ENCODE measurements at places on chromosomes 5 and 9.

GRCh38 chr9:98083566-98084183 lies 27.1 kb downstream of the NANS start:
- no peak for DNase-seq

- DNase-seq, result no peak
These were observed 104.2 kb downstream of the SNX18 start for GRCh38 chr5:54621709-54622108.

DNA sequence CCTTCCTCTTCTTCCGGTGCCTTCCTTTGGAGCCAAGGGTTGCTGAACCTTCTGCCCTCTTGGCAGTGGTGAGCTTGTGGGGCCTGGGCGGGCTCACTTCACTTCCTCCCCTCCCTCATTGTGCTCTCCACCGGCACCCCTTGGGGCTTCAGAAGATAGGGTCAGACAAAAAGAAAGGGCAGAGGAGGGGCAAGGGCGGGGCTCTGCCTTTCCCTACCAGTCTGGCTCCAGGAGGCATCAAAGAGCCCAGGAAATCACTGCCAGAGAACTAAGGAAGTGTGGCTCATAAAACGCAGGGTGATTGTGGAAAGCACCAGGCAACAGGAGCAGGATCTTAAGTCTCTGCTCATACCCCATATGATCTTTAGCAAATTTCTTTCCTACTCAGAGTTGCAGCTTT lies 34.8 kb downstream of the ACOT12 start:
- DNase-seq, result no peak

DNA sequence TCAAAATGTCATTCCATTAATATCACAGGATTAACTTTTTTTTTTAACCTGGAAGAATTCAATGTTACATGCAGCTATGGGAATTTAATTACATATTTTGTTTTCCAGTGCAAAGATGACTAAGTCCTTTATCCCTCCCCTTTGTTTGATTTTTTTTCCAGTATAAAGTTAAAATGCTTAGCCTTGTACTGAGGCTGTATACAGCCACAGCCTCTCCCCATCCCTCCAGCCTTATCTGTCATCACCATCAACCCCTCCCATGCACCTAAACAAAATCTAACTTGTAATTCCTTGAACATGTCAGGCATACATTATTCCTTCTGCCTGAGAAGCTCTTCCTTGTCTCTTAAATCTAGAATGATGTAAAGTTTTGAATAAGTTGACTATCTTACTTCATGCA lies 20.6 kb downstream of the PCA3 start:
- no peak for DNase-seq

DNA sequence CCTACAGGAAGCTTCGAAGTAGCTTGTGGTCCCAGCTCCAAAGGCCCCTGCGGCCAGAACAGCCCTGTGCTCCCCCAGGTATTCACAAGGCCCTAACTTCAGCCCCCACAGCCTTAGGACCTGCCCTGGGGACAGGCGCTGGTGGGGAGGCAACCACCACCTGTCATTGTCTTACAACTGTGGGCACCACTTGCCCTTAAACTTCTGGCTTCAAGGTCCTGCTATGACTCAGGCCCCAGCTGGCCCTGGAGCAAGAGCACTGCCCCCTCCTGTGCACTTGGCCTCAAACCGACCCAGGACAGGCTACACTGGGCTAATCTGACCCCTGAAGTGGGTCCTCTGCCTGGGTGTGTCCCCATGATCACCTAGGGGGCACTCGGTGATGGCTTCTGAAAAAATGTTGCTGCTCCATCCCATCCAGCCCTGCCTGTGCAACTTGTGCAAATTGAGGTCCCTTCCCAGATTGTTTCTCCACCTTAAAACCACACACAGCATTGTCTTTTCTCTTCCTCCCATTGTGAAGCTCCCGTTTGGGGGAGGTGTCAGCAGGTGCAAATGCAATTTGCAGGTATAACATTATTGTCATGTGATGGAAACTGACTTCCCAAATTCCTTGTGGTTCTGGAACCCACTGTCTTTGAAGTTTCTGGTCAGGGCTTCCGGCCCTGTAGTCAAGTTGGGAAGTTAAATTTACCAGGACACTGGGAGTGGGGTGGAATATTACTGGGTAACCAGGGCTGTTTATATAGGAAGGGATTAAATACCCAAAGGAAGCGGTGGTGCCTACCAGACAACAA lies 1.1 kb upstream of the PROB1 start:
- DNase-seq, result no peak

DNA sequence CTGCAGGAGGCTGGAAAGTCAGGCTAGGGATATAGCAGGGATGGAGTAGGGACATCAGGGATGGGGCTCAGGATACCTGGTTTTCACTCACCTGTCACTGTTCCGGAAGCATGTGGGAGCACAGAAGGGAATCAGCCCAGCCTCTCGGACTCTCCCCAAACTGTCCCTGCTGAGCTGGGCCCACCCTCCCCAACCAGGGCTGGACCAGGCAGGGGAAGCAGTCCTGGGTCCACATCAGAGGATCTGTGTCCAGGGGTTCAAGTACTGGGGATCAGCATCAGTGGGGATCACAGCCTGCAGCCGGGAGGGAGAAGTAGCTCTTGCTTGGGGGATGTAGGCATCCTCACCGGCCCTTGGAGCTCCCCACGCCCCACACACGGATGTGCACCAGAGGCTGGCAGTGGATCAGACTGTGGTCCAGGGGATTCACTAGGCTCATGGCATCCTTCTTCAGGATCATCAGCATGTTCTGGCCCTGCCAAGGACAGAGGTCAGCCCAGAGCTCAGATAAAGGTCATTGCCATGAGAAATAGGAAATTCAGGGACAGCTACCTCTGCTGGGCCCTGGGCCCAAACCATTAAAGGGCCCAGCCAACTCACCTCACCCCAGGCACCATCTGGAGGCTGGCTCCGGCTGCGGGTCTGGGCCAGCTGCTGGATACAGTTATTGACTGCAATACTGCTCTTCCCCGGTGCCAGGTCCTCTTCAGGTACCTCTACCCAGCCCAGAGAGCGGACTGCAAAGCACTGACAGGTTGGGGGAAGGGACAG lies 2.5 kb downstream of the APBB3 start:
- no peak for DNase-seq

All from activated CD8-positive, alpha-beta T cell treated with anti-CD3 and anti-CD28 coated beads for 36 hours (primary cell).